Progenitor cell of endocrine pancreas (in vitro differentiated cells): ENCODE measurements at places on chromosomes 2 and 18.
A peak's percentile ranks its signal among the peaks of the same experiment; 100 is the strongest.

GRCh38 chr18:55102501-55102900 is 143.2 kb upstream of the CCDC68 start:
- H3K27ac ChIP-seq, result no peak overlapping the region
- peaks cover 7% of the 10 kb centered on the region for H3K4me1 ChIP-seq
- H3K27me3 ChIP-seq, result no peaks in the 10 kb centered on the region
- no peak for DNase-seq

GRCh38 chr2:219643084-219643473 is 15.6 kb downstream of the SLC4A3 start:
- H3K27ac ChIP-seq, result no peak overlapping the region
- peaks cover 22% of the 10 kb centered on the region for H3K27me3 ChIP-seq
- peaks cover 7% of the 10 kb centered on the region for H3K4me1 ChIP-seq

- no peak overlapping the region for H3K4me3 ChIP-seq
- no peaks in the 10 kb centered on the region for H3K27me3 ChIP-seq
- DNase-seq, result no peak
- peaks cover 6% of the 10 kb centered on the region for H3K4me1 ChIP-seq
- peaks cover 3% of the 10 kb centered on the region for H3K36me3 ChIP-seq
Observed at GRCh38 chr18:26267357-26267930, 41.2 kb downstream of the TAF4B start.

- H3K4me3 ChIP-seq, result no peak overlapping the region
- H3K4me1 ChIP-seq, result peaks cover 14% of the 10 kb centered on the region
- no peak overlapping the region for H3K27ac ChIP-seq
- H3K36me3 ChIP-seq, result no peaks in the 10 kb centered on the region
- DNase-seq, result no peak
Observed at GRCh38 chr18:35610089-35610488, 28.5 kb downstream of the GALNT1 start.

DNA sequence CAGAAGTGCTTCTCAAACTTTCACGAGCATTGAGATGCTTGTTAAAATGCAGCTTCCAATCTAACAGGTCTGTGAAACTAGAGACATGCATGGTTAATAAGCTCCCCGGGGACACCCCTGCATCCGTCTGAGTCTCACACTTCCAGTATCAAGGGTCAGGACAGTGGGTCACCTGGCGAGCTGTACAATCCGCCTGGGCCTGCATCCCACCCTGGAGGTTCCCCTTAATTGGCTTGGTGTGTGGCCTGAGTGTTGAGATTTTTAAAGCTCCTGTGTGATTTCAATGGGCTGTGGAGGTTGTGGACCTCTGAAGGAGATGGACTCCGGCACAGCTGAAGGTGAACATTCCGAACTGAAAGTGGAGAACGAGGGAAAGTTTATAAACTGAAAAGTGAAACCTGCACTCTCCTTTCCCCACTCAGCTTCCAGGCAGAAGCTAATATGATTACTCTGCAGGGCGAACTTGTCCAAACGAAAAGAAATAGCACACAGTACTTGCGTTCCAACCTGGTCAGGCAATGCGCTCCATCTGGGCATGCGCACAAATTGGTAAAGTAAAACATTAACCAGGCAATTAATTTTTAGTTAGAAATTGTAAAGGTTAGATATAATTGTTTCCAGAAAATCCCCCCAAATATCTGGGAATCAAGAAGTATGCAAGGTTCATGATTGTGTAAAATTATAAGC is 191.7 kb upstream of the ALKAL2 start:
- no peak overlapping the region for H3K4me3 ChIP-seq
- H3K27me3 ChIP-seq, result no peaks in the 10 kb centered on the region
- H3K27ac ChIP-seq, result no peak overlapping the region
- no peaks in the 10 kb centered on the region for H3K4me1 ChIP-seq
- no peaks in the 10 kb centered on the region for H3K36me3 ChIP-seq

DNA sequence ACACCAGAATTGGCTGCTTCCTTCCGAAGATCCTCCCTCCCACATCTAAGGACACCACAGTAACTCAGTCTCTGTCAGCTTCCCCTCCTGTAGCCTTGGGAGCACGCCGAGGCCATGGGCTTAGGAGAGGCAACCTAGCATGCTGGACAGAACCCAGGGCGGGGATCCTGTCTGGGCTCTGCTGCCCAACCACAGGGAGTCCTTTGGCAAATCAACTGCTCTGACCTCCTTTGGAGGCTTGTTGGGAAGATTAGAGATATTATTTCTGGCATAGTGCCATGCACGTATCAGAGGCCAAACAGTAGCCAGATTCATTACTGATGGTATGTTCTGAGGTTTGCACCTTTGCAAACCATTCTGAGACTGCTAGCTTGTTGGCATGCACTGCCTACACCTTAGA is 262.7 kb upstream of the EPAS1 start:
- no peak overlapping the region for H3K4me3 ChIP-seq
- H3K4me1 ChIP-seq, result peaks cover 13% of the 10 kb centered on the region
- DNase-seq, result no peak
- no peaks in the 10 kb centered on the region for H3K27me3 ChIP-seq
- H3K27ac ChIP-seq, result no peak overlapping the region

- no peaks in the 10 kb centered on the region for H3K27me3 ChIP-seq
- no peaks in the 10 kb centered on the region for H3K4me1 ChIP-seq
- H3K36me3 ChIP-seq, result no peaks in the 10 kb centered on the region
- DNase-seq, result no peak
- H3K27ac ChIP-seq, result no peak overlapping the region
Observed at GRCh38 chr18:13191779-13192178, 26.8 kb upstream of the LDLRAD4 start.

- H3K4me3 ChIP-seq, result no peak overlapping the region
- DNase-seq, result no peak
- no peak overlapping the region for H3K27ac ChIP-seq
- H3K4me1 ChIP-seq, result peaks cover 10% of the 10 kb centered on the region
Observed at GRCh38 chr18:13566941-13567746, 159.2 kb downstream of the FAM210A start.

DNA sequence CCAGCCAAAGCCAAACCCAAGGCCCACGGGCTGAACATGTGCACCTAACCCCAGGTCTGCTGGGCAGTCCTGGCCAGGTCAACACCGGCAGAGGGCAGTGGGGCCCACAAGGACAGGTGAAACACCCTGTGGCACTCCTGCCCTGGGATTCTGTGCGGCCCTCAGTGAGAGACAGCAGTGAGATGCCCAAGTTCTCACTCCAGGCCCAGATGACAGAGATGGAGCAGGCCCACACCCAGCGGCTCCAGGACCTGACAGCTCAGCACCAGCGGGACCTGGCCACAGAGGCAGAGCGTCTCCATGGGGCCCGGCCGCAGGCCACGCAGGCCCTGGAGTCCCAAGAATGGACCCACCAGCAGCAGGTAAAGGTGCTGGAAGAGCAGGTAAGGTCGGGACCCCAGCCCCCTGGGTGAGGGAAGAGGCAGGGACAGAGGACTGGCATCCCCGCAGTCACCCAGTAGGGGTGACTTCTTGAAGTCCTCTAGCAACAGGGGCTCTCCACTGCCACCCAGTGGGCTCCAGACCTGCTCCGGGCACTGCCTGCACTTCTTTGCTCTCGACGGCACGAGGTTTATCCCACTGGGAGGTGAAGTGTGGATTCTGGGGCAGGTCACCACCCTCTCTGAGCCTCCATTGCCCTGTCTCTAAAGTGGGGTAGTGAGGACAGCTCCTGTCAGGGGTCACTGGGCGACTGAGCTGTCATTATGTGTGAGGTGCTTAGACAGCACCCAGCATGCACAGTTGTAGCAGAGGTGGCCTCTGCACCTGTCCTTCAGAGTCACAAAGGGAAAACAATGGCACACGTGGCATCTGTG is 8.8 kb upstream of the SNED1 start:
- no peaks in the 10 kb centered on the region for H3K4me1 ChIP-seq
- peaks cover 8% of the 10 kb centered on the region for H3K27me3 ChIP-seq
- no peak overlapping the region for H3K4me3 ChIP-seq
- H3K27ac ChIP-seq, result no peak overlapping the region

GRCh38 chr2:109348671-109349502 is 219.9 kb downstream of the SH3RF3 start:
- peaks cover 1% of the 10 kb centered on the region for H3K4me1 ChIP-seq
- no peaks in the 10 kb centered on the region for H3K36me3 ChIP-seq
- H3K27me3 ChIP-seq, result peaks cover 11% of the 10 kb centered on the region
- peak overlapping the region; percentile 67 for H3K27ac ChIP-seq
- no peak for DNase-seq

GRCh38 chr2:23426263-23426905 is 41.4 kb downstream of the KLHL29 start:
- no peak for DNase-seq
- peaks cover 2% of the 10 kb centered on the region for H3K27me3 ChIP-seq
- H3K4me1 ChIP-seq, result no peaks in the 10 kb centered on the region
- H3K36me3 ChIP-seq, result no peaks in the 10 kb centered on the region

DNA sequence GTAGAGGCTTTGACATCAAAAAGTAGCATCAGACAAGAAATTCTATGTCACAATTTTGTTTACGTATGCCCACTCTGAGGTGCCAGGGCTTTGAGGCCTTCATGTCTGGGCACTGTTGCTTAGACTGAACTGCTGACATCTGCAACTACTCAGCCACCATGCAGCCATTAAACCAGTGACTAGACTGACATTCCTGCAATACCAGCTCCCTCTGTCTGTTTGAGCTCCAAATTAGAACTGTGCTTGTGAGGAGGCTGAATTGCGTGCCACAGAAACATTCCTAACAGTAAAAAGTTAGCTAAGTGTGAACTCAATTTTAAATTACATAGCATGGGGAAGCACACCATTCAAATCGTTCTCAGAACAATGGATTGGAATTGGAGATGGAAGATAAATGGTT is 163.2 kb downstream of the INSIG2 start:
- no peaks in the 10 kb centered on the region for H3K36me3 ChIP-seq
- no peak overlapping the region for H3K4me3 ChIP-seq
- no peaks in the 10 kb centered on the region for H3K4me1 ChIP-seq
- no peak overlapping the region for H3K27ac ChIP-seq
- DNase-seq, result no peak

DNA sequence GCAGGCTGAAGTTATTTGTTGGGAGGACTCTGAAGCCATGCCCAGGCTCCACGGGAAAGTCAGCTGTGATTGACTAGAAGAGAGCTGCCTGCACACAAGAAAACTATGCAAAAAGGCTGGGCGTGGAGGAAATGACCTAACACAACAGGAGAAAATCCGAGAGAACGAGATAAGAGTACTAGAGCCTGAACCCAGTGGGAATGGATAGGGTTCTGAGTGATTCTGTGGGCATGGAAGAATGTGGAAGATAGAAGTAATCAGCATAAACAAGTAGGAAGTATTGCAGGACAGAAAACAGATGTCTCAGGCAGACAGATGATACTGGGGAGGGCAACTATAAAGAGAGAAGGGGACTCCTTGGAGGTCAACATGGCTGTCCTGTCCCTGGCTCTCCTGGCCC is 12.1 kb upstream of the COPS8 start:
- no peak for DNase-seq
- H3K27ac ChIP-seq, result no peak overlapping the region
- H3K27me3 ChIP-seq, result no peaks in the 10 kb centered on the region
- no peaks in the 10 kb centered on the region for H3K36me3 ChIP-seq

DNA sequence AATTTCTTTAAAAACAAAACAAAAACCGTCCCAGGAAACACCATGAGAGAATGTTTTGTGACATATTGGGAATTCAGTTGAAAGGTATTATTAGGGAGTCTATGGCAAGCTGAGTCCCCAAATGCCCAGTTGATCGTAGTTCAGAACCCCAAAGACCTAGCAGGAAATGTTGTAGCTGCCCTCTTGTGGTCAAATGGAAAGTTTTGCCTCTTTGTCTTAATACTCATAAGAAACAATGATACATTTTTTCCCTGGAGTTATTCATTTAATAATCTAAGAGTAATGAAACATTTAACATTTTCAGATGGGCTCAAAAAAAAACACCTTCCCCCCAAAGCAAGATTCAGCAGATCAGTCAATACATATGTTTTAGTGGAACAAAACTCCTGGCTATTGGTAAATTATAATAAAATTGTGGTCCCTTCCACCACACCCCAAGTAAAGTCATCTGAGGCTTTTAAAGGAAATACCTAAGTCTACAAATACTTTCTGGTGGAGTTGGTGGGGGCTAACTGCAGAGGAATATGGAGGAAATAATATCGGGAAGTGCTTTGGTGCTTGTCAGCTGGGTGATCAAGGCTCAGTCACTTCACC is 37.8 kb upstream of the EFEMP1 start:
- H3K36me3 ChIP-seq, result no peaks in the 10 kb centered on the region
- H3K4me1 ChIP-seq, result peaks cover 16% of the 10 kb centered on the region
- H3K27me3 ChIP-seq, result peaks cover 7% of the 10 kb centered on the region
- H3K27ac ChIP-seq, result no peak overlapping the region

- DNase-seq, result no peak
- H3K4me3 ChIP-seq, result no peak overlapping the region
- no peaks in the 10 kb centered on the region for H3K4me1 ChIP-seq
- H3K27me3 ChIP-seq, result no peaks in the 10 kb centered on the region
- no peak overlapping the region for H3K27ac ChIP-seq
Observed at GRCh38 chr18:46062781-46063180, 9.3 kb downstream of the PSTPIP2 start.

GRCh38 chr2:164697688-164698461 is 76.6 kb upstream of the GRB14 start:
- DNase-seq, result no peak
- H3K27me3 ChIP-seq, result no peaks in the 10 kb centered on the region
- peaks cover 28% of the 10 kb centered on the region for H3K36me3 ChIP-seq

GRCh38 chr2:204686406-204686805 is 141.1 kb downstream of the PARD3B start:
- peaks cover 4% of the 10 kb centered on the region for H3K36me3 ChIP-seq
- H3K4me3 ChIP-seq, result no peak overlapping the region
- no peak for DNase-seq

DNA sequence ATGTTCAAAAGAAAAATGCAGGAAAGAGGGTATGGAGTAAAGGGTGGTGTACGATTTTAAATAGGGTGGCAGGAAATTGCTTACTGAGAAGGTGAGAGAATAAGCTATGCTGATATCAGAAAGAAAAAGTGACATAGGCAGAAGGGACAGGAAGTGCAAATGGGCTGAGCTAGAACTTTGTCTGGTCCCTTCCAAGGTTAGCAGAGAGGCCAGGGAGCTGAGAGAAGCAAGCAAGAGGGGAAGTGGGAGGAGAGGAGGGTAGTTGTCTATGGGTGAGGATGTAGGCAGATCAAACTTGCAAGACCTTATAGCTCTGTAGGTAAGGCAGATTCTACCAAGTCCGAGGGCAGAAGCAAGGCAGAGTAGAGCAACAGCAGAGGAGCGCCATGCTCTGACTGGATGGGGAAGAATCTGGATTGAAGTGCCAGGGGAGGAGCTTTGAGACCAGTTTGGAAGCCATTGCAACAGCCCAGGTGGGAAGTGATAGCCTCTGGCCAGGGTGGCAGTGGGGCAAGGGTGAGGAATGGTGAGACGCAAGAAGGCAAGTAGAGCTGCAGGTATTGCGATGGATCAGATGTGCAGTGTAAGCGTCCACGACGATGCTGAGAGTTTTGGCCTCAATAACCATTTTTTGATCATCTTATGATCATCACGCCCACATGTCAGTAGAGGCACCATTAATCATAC is 134.4 kb upstream of the APCDD1 start:
- peaks cover 45% of the 10 kb centered on the region for H3K27me3 ChIP-seq
- no peak overlapping the region for H3K27ac ChIP-seq

DNA sequence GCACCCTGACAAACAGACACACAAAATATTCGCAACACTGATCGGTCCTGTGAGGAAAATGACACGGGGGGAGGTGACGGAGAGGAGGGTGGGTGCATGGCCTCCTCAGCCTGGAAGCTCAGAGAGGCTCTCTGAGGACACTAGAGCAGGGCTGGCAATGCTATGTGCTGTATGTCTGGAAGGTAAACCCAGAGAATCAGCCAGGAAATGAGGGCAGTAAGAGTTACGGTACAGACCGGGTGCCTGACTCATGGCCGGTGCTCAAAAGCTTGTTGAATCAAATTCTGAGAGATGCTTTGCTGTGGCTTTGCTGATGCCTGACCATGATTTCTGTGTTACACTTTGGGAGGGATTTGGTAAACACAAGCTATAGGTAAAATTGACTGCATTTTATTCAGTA is 81.9 kb downstream of the CCDC93 start:
- no peaks in the 10 kb centered on the region for H3K4me1 ChIP-seq
- no peak overlapping the region for H3K4me3 ChIP-seq
- peak overlapping the region; percentile 3 for H3K27ac ChIP-seq
- H3K36me3 ChIP-seq, result peaks cover 51% of the 10 kb centered on the region
